Coronary artery (tissue), 2 donors: ENCODE measurements at places on chromosomes 7 and 10.

- no peak for DNase-seq
Observed at GRCh38 chr7:117836-118614, 74.3 kb upstream of the FAM20C start.

- DNase-seq, result no peak
Observed at GRCh38 chr7:46201961-46202360, 280.9 kb upstream of the IGFBP3 start.

- DNase-seq, result no peak
Observed at GRCh38 chr7:68309271-68309670, 1289.0 kb upstream of the AUTS2 start.

GRCh38 chr7:1856888-1857441 lies 186.9 kb downstream of the ELFN1 start:
- DNase-seq, result peak; percentile 64

- no peak for DNase-seq
Observed at GRCh38 chr10:133132473-133133291, 27.3 kb upstream of the KNDC1 start.

DNA sequence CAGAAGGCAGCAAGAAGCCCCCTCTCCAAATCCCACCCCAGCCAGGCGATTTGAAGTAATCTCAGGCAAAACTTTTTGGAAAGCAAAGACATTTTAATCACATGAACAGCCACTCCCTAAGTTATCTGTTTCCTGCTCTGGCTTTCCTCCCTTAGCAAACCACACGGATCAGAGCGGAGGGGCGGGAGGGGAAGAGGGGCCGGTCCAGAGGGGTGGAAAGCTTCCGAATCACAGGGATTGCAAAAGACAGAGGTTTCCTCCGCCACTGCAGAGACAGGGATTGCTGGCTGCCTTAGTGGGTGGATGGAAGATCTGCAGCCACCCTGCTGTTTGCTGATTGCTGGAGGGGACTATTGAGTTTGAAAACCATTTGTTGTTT lies 41.2 kb downstream of the ZCCHC24 start:
- peak; percentile 81 for DNase-seq

DNA sequence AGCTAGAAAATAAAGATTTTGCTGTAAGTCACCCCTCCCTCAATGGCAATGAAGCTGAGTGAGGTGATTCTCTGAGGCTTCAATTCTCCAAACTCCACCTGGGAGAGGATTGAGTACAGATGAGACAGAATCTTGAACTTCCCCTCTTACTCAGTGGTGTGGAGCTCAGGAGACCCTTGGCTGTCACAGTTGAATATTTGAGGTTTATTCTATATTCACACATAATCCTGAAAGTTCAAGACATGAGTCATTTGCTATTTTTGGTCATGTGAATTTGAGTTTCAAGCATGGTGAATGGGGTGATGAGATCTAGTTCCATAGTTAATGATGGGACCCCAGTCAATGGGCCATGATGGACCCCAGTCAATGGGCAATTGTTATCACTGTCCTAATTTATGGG lies 13.9 kb upstream of the TECTB start:
- DNase-seq, result no peak

DNA sequence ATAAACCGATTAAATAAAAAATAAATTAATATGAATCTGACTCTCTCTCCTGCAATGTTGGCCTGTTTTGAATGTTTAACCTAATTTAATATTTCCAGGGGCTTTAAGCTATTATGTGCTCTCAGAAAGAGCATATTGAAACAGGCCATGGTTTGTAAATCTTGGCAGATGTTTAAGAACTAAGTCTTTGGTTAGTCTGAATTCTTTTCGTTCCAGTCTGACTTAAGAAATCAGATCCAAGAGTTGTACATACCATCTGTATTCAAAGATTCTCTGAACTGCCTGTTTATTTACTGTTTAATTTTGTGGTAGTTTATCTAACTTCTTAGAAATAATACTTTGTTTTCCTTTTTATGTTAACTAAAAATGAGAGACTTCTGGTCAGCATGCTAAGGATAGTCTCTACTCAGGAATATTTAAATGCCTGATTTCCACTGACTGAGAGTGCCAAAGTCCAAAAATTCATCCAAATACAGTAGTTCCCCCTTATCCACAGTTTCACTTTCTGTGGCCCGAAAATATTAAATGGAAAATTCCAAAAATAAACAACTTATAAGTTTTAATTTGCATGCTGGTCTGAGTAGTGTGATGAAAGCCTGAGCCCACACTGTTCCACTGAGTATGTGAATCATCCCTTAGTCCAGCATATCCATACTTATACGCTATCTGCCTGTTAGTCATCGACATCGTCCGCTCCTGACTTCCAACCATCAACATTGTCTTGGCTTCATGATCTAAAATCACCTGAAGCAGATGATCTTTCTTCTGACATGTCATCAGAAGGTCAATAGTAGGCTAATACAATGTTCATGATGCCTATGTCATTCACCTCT lies 238.1 kb upstream of the CSTF2T start:
- no peak for DNase-seq

DNA sequence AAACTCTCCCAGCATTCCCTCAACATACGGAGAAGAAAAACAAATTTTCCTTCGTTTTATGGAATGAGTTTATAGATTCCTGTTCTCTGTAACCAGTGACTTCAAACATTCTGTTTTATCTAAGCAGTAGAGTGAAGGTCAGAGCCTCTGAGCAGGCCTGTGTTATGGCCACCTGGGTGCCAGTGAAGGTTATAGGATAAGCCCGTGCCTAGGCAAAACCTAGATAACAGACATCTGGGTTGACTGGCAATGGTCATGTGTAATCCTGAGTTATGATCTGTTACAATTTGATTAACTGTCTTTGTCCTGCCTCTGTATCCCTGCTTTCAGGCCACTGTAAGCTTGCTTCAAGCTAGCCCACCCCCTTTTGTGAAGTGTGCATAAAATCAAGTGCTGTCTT lies 8.3 kb downstream of the LSM5 start:
- no peak for DNase-seq

GRCh38 chr10:120683454-120683853 lies 167.7 kb upstream of the WDR11 start:
- DNase-seq, result no peak

DNA sequence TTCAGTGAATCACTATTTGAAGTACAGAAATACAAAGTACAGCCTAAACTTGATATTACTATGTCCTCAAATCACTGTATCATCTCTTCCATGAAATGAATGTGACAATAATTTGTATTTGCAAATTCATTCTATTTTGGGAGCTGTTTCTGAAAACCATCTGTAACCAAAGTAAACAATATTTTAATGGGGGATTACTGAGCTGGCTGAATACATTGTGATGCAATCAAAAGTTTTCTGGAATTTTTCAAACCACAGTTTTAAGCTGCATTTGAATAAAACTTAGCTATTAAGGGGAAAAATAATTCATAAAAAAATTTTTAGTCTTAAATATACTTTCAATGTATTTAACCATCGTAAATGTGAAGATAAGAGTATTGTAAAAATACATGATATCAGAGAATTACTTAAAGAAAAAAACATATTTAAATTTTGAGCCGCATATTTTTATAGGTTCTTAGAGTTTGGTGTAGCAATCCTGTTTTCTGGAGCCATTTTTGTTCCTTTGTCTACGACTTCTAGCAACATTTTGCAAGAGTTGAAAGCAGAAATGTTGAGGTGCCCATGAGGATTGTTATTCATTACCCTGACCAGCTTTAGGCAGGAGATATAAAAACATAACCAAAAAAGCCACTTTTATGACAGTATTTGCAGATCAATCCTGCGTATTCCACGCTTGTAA lies 45.9 kb upstream of the AGMO start:
- DNase-seq, result no peak

DNA sequence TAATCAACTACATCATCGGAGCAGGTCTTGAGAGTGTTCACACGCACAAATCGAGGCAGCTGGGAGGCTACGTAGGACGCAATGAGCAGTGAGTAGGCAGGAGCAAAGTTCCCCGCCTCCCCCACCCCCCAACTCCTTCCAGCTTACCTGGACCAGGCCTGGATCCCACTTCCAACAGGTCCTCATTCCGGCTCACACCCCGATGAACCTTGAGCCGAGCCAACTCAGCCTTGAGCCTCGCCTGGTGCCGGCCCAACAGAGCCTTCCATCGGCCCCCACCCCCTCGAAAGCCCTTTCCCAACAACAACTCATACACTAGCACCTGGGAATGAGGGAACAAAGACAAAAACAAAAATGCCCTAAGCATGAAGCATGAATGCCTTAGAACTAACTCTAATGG lies 1.2 kb downstream of the NSUN5 start:
- no peak for DNase-seq

DNA sequence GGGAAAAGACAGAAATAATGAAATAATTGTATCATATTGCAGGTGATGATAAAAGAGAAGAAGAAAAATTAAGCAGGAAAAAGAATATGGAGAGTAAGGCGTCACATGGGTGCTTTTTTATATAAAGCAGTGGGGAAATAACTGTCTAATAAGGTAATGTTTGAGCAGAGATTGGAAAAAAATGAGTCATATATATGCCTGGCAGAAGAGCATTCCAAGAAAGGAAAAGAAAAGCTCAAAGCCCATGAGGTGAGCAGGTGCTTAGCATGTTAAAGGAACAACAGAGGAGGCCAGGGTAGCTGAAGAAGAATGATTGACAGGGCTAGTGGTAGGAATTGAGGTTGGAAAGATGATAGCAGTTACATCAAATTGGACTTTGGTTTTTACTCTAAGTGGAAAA lies 739.5 kb downstream of the SORCS1 start:
- DNase-seq, result no peak

DNA sequence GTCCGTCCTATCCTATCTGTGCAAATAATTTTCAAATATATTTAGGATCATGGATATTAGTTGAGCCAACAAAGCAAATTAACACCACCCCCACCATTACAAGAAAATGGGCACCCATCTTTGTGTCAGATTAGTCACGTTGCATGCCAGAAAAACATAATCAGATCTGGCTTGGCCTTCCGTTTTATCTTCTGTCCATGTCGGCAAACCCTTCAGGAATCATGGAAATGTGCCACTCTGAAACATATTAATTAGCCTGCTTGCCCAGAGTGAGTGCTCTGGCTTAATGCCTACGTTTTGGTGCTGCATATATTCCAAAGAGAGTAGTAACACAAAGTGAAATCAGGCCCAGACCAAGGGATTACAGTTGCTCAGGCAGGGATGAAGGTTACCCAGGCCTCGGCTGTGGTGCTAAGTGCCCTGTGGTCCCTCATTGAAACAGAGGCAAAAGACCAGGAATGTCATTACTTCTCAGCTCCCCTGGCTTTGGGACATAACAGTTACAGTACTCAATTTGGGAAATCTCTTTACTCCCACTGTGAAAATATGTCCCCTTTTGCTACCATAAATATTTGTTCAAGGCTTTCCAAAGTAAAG lies 154.0 kb upstream of the LSM8 start:
- no peak for DNase-seq

GRCh38 chr7:48262606-48263310 lies 91.5 kb downstream of the ABCA13 start:
- DNase-seq, result no peak

- DNase-seq, result no peak
Observed at GRCh38 chr10:77679217-77679616, 41.6 kb upstream of the KCNMA1 start.

GRCh38 chr10:48406204-48406603 lies 99.7 kb downstream of the MAPK8 start:
- DNase-seq, result no peak

GRCh38 chr7:8065356-8065813 lies 96.8 kb downstream of the GLCCI1 start:
- no peak for DNase-seq

DNA sequence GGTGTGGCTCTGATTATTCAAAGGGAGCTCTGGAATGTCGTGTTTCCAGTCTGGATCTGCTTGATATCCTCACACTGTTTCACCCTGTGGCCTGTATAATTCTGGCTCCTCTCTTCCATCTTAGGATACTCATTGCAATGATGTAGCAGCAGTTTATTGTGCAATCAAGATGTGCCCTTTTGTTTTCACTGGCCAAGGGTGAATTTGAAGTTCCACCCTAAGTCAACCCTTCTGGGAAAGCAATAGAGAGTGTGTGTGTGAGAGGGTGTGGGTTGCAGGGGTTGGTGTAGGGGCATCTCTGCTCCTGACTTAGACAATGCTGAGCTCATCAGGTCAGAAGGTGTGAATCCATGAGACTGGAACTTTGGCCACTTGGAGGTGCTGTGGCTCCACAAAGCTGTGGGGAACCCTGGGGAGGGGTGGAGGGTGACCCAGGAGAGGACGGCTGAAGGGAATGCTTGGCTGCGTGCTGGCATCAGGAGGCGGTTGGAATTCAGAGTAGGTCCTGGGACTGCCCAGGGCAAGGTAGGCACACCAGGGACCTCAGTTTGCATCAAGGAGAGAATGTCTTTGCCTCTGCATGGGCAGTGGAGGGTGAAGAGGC lies 118.0 kb upstream of the PRSS58 start:
- no peak for DNase-seq

GRCh38 chr10:119131512-119132240 lies 27.8 kb downstream of the DENND10 start:
- no peak for DNase-seq

DNA sequence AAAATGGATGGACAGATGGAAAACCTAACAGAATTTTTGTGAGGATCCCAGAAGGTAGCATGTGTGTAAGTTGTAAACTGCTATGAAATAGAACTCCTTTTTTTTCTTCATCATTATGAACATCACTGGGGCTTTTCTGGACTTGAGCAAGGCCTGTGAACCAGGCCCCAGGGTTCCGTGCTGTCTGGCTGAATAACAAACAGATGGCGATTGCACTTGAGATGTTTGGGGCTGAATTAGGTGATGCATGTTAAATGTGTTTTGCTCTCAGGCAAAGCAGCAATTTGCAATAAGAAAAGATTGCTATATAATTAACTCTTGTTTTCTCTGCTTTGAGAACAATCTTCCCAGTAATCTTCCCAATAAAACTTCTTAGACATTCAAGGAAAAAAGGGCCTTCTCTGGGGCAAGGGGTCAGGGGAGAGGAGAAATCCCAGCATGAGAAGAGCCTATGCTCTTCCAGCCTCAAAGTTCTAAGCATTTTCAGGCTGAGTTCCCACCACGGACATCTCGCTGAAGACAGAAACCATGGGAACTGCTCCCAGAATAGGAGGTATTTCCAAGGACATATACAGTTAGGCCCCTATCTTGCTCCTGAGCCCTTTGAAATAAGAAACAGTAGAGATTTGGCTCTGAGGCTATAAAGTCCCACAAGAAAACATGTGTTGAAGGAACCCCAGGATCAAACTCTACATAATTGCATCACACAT lies 98.7 kb downstream of the ITIH5 start:
- DNase-seq, result no peak

GRCh38 chr10:70673043-70673928 lies 980 bp downstream of the ADAMTS14 start:
- no peak for DNase-seq

GRCh38 chr7:98661607-98662006 lies 44.5 kb downstream of the NPTX2 start:
- no peak for DNase-seq
